ENCODE measurements at places on chromosomes 6 and 20.

DNA sequence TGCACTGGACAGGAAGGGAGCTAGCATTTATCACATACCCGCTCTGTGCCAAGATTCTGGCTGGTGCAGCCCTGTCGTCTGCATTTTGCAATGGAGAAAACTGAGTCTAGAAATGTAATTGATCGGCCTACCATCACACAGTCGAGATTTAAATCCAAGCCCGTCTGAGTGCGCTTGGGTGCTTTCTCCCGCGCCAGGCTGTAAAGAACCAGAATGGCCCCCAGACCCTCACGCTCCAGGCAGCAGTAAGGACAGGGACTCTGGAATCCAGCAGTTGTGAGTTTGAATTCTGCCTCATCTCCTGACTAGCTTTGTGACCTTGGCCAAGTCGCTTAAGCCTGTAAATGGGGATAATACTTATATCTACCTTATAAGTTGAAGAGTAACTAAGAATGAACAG is 10.8 kb downstream of the DYNLRB1 start:
- DNase-seq = no peak

GRCh38 chr6:28224131-28225055 is 682 bp upstream of the ZSCAN9 start:
- DNase-seq = no peak

DNA sequence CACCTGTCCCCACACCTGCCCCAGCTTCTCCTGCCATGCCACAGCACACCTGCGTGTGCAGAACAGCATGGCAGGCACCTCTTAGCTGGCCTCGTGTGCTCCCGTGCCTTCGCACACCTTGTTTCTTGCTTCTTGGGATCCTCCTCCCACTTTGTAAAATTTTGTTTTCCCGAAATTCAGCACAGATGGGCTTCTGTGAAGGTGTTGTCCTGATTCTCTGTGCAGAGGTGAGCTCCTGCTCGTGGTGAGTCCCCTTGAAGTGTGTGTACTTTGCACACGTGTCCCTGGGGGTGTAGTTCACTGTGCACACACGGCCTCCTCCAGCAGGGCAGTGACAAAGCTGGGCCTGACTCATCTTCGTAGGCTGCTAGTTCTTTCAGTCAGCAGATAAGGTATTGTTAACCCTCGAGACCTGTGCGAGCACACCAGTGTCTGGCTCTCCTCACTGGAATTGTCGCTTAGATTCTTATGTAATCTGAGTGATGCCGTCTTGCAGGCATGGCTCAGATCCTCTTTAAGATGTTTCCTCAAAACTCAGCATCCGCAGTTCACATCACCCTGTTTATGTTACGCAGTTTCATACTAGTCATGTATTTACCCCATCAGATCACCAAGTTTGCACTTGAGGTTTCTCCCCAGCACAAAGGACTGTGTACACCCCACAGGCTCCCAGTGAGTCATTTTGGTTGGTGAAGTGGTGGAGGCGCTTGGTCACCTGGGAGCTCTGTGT is 77.7 kb downstream of the CDYL start:
- DNase-seq = no peak

- DNase-seq = no peak
Measured at GRCh38 chr20:17520583-17520982, 10.6 kb downstream of the BFSP1 start.

- no peak for DNase-seq
Measured at GRCh38 chr20:63268256-63268655, 4.4 kb upstream of the ARFGAP1 start.

- DNase-seq = no peak
Measured at GRCh38 chr6:170265655-170266054, 25.2 kb downstream of the DLL1 start.

GRCh38 chr6:132648356-132648755 is 10.6 kb downstream of the TAAR1 start:
- DNase-seq = no peak

GRCh38 chr6:81475646-81476045 is 276.8 kb downstream of the TENT5A start:
- no peak for DNase-seq

DNA sequence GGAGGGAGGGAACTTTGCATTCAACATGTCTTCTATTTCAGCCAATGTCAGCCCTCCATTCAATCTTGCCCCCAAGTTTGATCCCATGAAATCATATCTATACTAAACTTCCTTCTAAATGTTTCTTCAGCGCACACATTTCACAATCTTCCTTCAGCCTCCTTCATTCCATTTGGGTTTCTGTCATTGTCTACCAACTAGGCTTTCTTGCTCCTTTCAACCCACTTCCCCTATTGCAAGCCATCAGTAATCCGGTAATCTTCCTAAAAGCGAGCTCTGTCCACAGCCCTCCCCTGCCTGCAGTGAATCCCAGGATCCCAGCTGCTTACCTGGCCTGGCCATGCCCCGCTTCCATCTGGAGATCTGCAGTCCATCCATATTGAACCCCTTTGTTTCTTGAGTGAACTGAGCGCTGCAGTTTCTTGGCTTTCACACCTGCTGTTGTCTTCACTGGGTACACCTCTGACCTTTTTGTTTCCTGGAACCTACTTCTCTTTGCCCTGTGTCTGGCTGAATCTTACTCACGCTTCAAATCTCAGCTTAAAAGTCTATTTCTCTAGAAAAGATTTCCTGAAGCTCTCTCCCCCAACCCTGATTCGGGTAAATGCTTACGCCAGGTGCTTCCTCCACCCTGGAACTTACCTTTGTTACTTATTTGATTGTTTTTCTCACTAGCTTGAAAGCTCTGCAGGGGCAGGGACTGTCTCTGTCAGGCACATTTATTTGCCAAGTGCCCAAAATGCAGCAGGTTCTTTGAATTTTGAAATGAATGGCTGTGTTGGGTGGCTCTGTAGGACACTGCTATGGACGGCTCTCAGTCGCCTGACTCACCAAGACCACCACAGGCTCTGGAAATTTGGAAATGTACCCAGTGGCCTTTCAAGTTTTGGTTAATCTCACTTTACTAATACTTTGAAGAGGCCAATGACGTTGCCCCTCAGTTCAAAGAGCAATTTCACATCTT is 50.3 kb downstream of the ADTRP start:
- DNase-seq = no peak

DNA sequence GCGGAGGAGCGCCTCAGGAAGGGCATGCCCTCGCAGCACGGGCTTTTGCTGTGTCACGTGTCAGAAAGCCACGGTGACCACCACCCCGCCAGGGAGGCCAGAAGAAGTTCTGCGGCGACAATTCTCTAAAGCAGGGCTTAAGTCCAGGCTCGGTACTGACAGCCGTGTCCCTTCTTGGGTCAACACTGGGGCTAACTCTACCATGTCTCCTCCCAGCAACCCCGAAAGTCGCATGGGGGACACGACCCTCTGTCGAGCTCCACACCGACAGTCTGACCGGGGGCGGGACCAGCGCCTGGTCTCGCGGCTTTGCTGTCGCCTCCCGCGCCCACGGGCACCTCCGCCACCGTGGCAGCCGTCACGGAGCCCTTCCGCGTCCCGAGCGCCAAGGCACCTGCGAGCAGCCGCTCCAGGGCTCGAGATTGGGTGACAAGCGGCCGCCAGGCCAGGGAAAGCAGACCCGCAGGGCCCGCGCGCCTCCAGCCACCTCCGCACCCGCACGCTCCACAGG is 534 bp downstream of the NANP start:
- DNase-seq = no peak

DNA sequence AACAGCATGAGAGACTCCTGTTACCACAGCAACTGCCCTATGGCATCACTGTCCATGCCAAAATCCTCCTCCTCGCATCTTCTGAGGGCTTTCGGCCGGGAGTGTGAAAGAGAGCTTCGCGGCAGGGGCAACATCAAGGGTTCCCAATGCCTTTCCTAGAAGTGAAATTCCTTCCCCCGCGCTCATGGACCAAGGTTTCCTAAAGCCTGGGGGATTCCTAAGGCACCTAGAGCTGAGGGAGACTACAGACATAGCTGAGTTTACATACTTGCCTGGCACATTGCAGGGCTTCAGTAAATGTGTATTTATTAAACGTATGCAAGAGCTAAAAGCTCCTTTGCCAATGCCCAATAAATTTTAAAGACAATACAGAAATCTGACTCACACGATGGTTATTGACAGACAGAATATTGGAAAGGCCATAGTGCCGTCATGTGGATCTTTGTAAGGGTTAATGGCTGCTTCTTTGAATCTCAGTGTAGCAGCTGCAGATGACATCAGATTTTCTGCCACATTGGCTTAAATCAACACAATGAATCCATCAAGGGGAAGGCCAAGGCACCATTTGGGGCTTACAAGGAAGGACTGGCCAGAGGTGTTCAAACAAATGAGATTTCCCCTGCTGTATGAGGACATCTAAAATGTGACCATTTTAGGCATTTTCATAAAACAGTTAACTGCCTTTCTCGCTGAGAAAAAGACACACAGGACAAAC is 281.2 kb upstream of the JARID2 start:
- no peak for DNase-seq

DNA sequence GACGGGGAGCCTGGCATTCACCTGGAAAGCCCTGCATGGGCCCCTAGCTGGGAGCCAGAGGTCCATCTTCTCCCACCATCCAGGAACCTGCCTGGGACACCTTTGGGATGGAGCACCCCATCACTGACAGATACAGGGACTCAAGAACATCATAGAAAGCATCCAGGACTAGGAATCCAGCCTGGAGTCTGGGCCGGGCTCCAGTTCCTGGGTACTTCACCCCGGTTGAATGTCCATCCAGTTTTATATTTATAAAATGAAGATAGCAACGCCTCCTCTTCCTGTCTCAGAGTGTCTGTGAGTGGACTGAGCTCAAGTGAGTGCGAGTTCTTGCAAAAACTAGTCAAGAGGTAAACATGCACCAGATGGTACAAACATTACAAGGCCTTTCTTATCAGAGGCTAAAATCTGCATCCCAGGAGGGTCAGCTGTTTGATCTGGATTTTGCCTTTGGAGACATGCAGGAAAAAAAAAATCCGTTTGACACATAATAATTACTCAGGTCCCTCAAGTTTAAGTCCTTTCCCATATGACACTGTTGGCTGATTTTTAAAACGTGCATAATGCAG is 27.4 kb downstream of the ZC3H12D start:
- DNase-seq = no peak

GRCh38 chr6:88114838-88115237 is 51.3 kb downstream of the CNR1 start:
- DNase-seq = no peak

GRCh38 chr6:36387440-36388303 is at the start of gene ETV7:
Gene ETV7, minus strand, starts transcription at chr6:36387669. Its CDS starts 128 bp downstream, at chr6:36387541.
- DNase-seq = peak; percentile 8

DNA sequence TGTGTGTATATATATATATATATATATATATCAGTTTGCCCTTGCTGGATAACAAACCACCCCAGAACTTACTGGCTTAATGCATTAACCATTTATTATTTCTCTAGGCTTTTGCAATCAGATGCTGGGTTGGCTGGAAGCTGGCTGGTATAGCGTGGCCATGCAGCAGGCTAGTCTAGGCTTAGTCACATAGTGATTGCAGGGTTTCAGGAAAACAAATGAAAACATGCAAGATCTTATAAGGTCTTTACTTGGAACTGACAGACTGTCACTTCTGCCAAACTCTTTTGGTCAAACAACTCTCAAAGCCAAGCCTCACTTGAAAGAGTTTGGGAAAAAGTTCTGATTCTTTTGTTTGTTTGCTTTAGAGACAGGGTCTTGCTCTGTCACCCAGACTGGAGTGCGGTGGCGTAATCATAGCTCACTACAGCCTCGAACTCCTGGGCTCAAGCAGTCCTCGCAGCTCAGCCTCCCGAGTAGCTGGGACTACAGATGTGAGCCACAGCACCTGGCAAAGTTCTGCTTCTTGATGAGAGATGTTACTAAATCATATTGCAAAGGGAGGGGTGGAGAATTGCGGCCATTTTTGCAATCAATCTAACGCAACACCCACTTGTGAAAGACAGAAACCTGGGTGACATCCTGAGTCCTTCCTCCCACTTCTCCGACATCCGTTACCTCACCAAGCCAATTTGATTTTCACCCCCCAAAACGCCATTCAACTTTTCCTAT is 74.6 kb upstream of the RNF24 start:
- DNase-seq = no peak

GRCh38 chr6:170206317-170206621 is 84.6 kb downstream of the DLL1 start:
- no peak for DNase-seq

- no peak for DNase-seq
Measured at GRCh38 chr20:4632876-4633275, 88.8 kb upstream of the PRND start.

DNA sequence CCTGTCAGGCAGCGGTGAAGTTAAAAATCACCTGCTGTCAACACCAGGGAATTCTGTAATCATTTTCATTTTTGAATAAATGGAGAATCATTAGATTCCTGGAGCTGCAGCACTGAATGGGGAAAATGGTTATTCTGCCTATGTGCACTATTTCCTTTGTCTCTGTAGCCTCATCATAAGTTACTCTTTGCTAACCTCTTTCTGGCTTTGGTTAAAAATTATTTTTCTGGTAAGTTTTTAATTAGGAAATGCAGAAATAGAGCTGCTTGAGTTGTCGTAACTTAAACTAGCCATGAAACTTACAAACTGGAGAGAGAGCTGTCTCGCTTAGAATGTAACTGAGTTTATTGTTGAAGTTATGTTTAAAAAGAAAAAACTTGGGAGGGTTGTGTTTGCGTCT is 28.8 kb downstream of the ZFAND3 start:
- DNase-seq = no peak

DNA sequence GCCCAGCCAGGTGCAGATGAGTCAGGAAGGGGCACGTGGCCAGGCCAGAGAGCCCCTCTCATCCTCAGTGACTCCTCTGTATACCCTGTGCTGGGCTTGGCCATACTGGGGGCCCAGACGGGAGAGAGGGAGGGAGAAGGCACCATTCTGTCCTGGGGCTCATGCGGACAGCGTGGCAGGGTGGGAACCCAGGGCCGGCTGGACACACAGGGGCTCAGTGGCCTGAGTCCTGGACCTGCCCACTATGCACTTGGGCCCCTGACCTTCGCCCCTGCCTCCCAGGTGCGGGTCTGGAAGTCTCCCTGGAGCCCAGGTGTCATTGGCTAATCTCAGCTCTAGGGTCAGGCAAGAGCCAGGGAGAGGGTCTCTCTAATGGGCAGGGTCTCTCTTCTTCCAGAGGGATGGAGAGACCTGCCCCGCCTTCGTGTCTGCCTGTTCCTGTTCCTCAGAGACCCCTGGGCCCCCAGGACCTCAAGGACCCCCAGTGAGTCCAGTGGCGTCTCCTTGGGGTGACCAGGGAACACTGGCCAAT is 27.7 kb downstream of the COL20A1 start:
- DNase-seq = no peak

- no peak for DNase-seq
Measured at GRCh38 chr6:111796310-111796918, 76.8 kb downstream of the FYN start.

DNA sequence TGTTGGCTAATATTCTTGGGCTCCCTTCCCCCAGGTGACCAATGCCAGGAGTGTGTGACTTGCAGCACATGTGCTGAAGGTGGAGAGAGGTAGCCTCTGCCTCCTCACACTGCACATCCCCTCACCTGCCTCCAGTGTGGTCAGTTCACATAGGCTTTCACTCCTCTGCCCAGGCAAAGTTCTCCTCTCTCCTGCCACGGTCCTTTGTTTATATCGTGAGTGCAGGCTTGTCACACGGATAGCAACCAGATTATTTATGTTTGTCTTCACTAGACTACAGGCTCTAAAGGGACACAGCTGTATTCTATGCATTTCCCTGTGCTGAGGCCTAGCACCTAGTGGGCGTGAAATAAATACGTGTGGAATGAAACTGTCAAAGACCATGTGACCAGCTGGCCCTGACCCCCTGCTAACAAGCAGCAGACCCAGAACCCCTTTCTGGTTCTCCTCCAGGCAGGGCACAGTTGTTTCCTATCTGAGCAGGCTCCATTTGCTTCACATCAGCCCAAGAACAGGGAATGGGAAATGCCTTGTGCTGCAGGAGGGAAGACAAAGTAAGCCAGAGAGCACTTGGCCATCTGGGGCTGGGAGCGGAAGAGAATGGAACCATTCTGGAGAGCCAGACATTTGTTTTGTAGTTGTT is 42.3 kb downstream of the UNC5CL start:
- DNase-seq = no peak
